ENCODE measurements at places on chromosomes 6 and 20.

DNA sequence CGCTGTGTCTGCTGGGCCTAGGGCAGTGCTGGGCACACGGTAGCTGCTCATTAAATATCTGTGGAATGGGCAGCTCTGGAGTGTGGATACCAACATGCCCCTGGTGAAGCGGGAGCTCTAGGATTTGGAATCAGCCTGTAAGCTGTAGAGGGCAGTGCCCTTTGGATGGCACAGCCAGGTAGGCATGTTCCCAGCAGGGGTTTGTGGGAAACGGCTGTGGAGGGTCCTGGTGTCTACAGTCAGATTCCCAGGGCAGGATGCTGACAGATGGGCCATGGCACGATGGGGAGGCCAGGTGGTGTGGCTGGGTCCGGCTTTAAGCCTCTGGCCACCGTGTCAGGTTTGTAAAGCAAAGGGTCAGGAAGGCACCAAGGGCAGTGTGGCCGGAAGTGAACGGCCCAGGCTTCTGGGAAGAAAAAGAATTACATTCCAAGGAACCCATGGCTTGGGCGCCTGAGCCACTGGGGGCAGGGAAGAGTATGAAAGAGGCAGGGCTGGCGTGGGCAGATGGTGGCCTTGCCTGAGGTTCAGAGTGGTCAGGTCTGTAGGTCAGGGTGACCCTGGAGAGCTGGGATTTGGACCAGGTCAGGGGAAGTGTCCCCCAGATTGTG lies 44.8 kb downstream of the UBE2V1 start:
- no peak for DNase-seq

GRCh38 chr20:24100370-24101011 lies 111.9 kb upstream of the GGTLC1 start:
- peak; percentile 40 for DNase-seq

- DNase-seq: no peak
Measured at GRCh38 chr20:40016392-40016791, 672.6 kb downstream of the MAFB start.

GRCh38 chr6:40393641-40394040 lies 193.5 kb downstream of the LRFN2 start:
- DNase-seq: no peak

- no peak for DNase-seq
Measured at GRCh38 chr6:72552938-72553337, 68.9 kb upstream of the KCNQ5 start.

DNA sequence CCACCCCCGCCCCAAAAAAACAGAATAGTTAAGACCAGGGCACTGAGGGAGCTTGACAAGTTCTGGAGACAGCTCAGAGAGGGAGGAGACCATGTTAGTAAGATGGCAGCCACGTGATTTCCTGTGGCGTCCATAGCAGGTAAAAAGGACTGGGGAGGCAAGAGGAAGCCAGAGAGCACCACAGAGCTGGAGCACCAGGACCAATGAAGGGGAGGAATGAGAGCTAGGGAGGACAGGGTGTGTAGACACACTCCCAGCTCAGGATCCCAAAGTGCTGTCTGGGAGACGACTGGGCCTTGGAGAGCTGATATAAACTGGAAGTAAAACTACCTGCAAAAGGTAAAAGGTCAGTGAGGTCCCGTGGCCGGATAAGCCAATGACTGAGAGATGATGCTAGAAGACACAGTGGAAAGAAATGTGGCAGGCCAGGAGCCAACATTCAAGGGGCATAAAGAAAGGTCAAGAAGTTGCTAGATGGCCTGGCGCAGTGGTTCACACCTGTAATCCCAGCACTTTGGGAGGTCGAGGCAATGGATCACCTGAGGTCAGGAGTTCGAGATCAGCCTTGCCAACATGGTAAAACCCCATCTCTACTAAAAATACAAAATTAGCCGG lies 39.0 kb downstream of the SLC23A2 start:
- peak; percentile 14 for DNase-seq

DNA sequence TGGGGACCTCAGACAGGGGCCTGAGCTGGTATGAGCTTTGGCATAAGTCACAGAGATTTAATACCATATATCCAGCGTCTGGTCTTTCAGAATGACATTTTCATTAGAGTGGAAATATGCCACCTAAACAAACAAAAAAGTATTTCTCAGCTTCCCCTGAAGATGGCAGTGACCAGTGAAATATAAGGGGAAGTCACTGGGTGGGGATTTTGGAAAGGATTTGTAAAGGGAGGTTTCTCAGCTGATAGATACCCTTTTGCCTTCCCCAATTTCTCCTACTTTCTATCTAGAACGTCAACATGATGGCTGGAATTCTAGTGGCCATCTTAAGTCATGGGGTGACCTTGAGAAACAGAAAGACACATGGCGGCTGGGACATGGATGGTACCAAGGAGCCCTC lies 137.7 kb upstream of the LRFN2 start:
- DNase-seq: no peak

GRCh38 chr6:147559006-147559405 lies 50.5 kb downstream of the SAMD5 start:
- DNase-seq: no peak

- peak; percentile 23 for DNase-seq
Measured at GRCh38 chr20:56249244-56249955, 868 bp downstream of the MC3R start.

- no peak for DNase-seq
Measured at GRCh38 chr6:133467231-133467981, 226.2 kb downstream of the EYA4 start.

DNA sequence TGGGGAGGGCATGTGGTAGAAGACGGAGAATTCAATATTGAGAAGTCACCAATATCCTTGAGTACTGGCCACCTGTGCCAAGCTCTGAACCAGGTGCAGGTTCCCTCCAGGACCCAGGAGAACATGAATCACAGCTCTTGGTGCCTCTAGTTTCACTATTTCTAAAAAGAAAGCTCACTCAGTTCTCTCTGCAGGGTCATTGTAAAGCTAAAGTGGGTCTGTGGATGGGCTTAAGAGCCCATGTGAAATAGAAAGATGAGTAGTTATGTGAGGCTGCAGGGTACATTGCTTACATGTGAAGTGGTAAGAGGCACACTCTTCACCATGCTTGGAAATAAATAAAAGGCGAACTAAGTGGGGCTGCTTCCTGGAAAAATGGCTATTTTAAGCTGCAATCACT lies 43.6 kb downstream of the ZNF831 start:
- DNase-seq: no peak

DNA sequence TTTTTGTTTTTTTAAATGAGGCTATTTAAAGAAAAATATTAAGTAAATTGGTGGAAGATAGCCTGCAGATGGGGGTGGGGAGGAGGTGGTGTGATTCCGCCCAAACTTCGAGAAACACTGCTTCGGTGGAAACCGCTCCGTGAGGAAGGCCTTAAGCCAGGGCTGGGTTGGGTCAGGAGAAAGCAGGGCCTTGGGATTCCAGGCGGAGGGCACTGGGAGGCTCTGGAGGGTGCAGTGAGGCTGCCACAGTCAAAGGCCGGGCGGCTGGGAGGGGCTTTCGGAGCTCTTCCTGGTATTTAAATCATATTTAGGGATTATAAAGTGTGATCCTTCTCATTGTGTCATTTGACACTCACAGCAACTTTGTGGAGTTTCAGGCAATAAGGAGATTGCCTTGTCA lies 22.2 kb upstream of the SCRT2 start:
- no peak for DNase-seq

DNA sequence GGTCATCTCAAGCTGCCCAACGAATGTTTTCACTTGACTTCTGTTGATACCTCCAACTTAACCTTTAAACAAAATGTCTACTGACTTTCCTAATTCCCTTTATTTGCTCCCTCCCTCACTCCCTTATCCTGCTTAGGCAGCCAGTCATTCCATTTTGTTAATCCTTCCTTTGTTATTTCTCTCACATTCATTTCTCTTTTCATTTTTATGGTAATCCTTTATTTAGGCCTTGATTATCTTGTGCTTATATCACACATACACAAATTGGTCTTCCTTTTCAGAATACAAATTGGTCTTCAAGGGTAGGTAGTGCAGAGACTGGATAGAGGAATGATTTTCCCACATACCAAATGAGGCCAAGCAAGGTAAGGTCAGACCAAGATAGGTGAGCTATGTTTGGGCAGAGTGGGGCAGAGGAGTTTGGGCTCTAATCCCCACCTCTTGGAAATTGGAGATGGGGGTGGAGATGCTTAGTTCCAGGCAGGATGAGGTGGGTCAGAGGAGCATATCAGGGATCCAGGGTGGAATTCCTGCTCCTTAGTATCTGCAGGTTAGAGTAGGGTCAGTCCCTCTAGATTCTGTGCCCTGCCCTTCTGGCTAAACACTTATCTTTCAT lies 2.0 kb upstream of the SPACA1 start:
- no peak for DNase-seq

GRCh38 chr20:20073801-20074371 lies 21.6 kb downstream of the CFAP61 start:
- DNase-seq: no peak

DNA sequence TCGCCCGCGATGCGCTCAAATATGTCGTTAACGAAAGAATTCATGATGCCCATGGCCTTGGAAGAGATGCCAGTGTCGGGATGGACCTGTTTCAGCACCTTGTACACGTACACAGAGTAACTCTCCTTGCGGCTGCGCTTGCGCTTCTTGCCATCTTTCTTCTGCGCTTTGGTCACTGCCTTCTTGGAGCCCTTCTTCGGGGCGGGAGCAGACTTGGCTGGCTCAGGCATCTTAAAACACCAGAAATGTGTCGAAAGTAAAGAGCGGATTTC lies 36.4 kb downstream of the HFE start:
- peak; percentile 85 for DNase-seq

- DNase-seq: no peak
Measured at GRCh38 chr6:68497927-68498326, 137.2 kb upstream of the ADGRB3 start.

GRCh38 chr6:137647762-137648447 lies 153.7 kb upstream of the OLIG3 start:
- no peak for DNase-seq
